Parietal lobe (tissue), 2 donors: ENCODE measurements at places on chromosomes 1 and 21. TPM values are rescaled to one million over a fixed set of nuclear protein-coding genes. Genes with fewer than 3 reads are reported as not detected.

The UBE2U gene
- total RNA-seq: not detected

The PTAFR gene
- total RNA-seq: 1.6 TPM

The PTPN7 gene
- total RNA-seq: not detected

The SMCP gene
- not detected for total RNA-seq

The CD1B gene
- not detected for total RNA-seq

The DCDC2B gene
- not detected for total RNA-seq

The NBL1 gene
- total RNA-seq: 23.5 TPM

The NR1I3 gene
- total RNA-seq: not detected

The NOL9 gene
- total RNA-seq: 52.9 TPM
